Substantia nigra (tissue), 51 donors: ENCODE measurements at places on chromosomes 1 and 21.

DNA sequence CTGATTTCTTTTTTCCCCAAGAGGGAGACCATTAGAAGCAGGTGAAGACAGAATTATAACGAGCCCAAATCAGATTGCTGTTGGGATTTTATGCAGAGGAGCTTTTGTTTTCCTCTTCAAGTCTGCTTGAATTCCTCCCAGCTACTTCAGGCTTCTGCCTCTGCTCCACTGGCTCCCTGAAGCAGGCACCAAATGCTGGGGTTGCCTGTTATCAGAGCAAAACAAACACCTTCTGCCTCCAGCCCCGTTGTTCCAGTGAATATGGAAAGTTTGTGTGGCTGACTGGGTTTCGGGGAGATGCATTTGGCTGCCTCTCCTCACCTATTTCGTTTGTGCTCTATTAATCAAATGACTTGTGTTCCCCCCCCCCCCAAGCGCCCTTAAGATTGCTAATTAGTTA, 209.2 kb downstream of the URB2 start:
- no peak for DNase-seq

GRCh38 chr1:35571263-35571662, 1.9 kb upstream of the TFAP2E start:
- DNase-seq = no peak

- DNase-seq = no peak
Measured at GRCh38 chr1:185488808-185489207, 171.8 kb upstream of the IVNS1ABP start.

GRCh38 chr1:87787551-87787950, 458.9 kb downstream of the LMO4 start:
- no peak for DNase-seq

GRCh38 chr1:38555594-38555993, 304.0 kb downstream of the RRAGC start:
- no peak for DNase-seq

DNA sequence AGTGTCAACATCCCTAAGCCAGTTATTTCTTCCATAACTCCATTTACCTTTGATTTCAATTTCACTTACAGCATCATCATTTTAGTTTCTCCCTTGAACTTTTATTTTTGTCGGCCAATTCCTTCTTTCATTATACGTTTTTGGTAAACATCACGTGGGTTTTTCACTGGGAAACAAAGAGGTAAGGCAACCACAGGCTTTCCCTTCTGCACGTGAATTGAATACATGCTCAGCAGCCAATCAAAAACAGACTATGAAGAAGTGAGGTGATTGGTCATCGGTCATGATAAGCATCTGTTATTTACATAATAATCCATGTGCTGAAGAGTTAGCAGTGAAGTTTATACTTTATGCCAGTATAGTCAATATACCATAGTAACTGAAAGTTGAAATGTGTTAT, 98.7 kb downstream of the NCAM2 start:
- DNase-seq = no peak

DNA sequence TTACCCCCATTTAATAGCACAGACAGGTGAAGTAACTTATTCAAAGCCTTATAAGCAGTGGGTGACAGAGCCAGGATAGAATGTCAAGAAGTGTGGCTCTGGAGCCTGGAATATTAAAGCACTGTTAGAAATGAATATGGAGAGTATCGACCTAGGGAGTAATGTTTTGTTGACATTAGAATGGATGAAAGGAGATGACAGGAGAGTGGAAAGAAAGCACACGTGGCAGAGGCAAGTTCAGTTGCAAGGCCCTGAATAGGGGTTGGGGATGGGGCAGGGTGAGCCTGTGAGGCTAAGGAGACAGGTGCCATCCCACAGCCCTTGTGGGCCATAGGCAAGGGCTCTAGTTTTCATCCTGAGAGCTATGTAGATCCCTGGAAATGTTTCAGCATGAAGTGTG, 125.5 kb upstream of the PLXNA2 start:
- DNase-seq = no peak

DNA sequence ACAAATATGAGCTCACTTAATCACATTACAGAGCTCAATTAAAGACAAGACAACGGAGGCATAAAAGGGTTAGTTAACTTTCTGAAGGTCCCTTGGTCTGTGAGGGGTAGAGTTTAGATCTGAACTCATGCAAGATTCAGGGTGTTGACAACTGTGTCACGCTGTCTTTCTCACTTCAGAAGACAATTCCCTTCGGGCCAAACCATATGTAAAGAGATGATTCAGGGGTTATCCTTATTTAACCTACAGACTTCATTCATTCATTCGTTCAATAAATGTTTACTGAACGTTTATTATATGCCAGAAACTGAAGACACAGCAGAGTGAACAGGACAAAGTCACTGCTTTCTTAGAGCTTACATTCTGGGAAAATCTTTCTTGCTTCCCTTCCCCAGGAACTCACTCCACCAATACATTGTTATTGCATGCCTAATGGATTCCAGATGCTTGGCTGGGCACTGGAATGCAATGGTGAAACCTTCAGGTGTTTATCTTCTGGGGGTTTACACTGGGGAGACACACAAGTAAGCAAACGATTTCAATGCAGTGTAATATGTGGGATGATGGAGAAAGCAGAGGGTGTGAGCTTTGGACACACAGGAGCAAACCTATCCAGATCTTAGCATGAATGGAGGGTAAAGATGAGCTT, 6.4 kb downstream of the XCL1 start:
- no peak for DNase-seq

- no peak for DNase-seq
Measured at GRCh38 chr1:211684791-211685190, 9.4 kb upstream of the NEK2 start.

GRCh38 chr1:115301438-115302020, 36.5 kb downstream of the NGF start:
- DNase-seq = peak; percentile 9

DNA sequence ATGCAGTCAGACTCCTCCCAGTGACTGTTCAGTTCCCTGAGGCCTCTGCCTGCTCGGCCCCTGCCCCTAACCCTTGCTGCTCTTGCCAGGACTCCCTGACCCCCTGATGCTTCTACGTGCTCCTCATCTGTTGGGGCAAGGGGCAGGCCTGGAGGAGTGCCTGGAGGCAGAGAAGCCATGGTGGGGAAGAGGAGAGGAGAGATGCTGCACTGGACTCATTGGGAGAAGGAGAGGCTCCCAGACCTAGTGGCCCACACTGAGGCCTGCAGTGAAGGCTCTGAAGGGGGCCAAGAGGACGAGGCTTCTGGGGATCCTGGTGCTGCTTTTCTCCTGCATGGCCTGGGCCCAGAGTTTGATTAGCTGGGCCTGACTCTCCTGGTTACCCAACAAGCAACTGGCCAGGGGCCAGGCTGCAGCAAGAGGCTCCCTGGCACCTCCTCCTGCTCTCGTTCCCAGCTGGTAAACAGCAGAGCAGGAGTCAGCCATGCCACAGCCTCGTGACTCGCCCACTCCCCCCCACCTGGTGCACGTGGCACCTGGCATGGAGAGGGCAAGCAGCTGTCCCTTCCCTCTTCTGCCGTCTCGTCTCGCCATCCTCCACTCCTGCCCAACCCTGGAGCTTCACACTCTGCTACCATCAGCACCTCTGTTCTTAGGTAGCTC, 847 bp upstream of the RORC start:
- no peak for DNase-seq

DNA sequence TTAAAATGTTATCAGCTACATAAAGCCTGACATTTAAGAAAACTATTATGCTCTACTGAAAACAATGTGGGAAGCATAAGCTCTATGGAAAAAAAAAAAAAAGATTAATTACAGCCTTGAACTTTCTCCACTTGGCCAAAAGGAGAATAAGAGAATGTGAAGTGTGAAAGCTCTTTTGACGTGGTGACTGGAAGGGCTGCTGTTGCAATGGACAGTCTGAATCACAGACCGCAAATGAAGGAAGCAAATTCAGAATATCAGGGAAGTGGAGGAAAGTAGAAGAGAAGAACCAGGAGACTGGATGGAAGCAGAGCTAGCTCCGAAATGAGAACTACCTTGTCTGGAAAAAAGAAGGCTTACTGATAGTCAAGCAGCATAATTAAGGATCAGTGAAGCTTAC, 106.8 kb downstream of the AK5 start:
- DNase-seq = no peak

DNA sequence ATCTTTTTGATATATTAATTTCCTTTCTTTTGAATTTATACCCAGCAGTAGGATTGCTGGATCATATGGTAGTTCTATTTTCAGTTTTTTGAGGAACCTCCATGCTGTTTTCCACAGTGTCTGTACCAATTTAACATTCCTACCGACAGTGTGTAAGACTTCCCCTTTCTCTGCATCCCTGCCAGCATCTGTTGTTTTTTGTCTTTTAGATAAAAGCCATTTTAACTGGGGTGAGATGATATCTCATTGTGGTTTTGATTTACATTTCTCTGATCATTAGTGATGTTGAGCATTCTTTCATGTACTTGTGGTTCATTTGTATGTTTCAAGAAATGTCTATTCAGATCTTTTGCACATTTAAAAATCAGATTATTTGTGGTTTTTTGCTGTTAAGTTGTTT, 62.4 kb upstream of the STUM start:
- DNase-seq = no peak

DNA sequence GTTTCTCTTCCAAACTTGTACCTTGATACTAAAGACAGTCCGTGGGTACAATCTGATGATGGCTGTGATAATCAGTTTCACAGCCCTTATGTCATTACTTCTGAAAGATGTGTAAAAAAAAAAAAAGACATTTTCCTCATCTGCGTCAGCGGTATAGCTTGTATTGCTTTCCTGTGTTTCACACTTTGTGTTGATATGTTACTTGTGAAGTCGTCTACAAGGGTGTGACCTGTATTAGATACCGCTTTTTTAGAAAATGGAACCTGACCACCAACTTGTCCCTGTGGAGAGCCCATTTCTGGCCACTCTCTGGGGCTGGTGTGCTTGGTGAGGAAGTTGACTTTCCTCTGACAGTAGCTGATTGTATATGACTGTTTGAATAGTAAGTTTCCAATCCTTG, 50.5 kb downstream of the PEX14 start:
- no peak for DNase-seq

DNA sequence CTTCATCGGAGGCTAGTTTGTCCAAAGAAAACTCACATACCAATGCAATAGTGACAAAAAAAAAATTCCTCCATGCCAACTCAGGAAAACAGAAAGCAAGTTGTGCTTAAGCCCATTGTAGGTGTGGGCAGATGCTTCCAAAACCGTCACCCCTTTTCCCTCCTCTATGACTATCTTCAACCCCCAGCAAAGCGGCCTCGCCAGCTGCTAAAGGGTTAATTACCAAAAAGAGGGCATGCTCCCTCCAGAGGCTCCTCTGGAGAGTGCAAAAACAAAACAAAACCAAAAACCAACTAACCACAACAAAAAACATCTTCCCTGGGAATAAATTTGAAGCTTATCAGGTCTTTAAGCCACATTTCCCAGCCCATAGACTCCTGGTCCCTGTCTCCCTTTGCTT, 1.2 kb downstream of the LMOD1 start:
- no peak for DNase-seq

- DNase-seq = no peak
Measured at GRCh38 chr21:15742052-15742670, 12.4 kb downstream of the USP25 start.

GRCh38 chr1:244953901-244954300, 89.6 kb upstream of the HNRNPU start:
- no peak for DNase-seq

DNA sequence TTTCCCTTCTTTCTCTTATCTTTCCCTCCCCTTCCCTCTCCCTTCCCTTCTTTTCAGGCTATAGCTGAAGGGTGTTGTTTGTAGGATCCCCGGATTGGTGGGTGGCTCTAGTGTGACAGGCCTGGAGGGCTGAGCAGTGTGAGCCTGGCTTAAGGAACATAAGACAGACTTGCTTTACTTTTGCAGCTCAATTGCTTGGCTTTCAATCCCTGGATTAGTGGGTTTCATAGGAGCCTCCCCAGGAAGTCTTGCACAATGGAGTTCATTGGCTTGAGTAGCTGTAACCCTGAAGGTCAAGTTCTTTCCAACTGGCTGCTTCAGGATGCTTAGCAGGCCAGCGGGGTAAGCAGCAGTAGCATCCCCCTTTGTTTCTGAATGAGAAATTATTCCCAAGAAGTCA, 126.7 kb downstream of the CAMTA1 start:
- DNase-seq = no peak

DNA sequence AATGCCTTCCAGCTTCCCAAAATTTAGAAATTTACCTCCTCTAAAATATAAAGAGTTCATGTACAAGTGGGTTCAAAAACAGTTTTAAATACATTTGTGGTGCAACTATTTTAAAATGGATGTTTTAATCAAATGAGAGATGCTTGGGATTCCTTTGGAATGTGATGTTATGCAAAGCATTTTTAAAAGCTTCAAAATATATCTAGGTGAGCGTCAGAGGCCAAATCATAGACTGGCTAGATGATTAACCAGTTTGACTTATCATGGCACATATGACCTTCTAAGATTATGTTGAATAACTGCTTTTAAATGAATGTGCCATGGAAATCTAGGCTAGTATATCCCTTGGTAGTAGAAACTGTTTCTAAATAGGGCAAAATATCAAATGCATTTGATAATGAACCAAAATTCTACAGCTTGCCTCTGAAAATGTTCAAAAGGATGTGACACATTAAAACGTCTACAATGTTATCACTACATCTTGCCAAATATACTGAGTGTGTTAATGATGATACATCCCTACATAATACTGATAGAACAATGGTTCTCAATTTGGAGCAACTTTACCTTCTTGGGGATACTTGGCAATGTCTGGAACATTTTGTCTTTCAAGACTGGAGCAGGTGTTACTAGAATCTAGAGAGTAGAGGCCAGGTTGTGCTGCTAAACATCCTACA, 650.9 kb upstream of the ADGRL2 start:
- DNase-seq = no peak

DNA sequence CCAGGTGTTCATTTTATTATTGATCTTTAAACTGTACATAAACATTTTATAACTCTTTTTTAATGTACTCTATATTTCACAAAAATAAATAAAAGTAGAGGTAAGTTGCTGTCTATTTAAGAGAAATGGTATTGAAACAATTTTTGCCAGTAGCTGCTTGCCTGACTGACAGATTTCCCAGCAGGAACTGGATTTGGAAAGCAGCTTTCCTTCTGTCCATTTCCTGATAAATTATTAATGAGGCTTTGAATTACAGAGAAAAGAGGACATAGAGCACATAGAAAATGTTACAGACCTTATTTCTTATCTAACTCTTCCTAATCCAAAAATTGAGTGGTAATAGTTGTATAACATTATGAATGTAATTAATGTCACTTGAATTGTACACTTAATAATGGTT, 79.7 kb upstream of the BCL10 start:
- DNase-seq = no peak

DNA sequence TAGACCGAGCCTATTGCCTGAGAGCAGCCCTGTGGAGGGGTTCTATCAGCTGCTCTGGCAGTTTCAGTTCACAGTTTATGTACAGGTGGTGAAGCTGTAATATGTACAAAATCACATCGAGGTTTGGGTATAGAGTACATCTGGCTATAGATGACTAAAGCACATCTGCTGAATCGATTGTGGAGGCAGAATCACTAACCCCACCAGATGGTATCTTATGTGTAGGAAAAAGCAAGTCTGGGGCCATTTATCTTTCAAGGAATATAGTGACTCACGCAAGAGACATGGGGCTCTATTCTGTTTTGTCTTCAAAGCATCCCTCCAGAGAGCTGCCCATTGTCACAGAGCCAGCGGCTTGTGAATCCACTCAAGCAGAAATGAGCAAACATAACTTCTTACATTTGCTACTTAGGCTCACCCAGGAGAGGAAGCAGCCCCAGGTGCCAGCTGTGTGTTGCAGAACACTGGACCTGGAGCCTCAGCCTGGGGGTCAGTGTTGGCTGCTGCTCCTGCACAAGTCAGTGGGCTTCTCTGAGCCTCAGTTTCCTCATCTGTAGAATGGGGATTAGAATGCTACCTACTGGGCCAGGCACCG, 21.3 kb downstream of the MIIP start:
- no peak for DNase-seq
